ENCODE measurements at places on chromosomes 3 and 15.

DNA sequence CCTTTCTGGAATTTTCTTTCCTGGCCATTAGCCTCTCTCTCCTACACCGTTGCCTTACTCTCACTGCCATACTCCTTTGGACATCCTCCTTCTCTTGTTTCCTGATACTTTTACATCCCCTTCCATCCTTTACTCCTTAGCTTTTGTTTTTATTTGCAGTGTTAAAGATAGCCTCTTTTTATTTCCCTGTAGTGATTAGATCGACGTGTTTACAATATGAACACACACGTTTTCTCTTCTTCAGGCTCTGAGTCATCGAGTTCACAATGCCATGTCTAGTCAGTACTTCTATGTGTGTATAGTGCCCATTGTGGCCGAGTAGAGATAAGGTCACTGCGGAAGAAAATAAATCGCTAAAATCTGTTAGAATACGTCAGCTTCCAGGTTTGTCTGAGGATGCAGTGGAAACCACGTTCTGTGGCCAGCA, 208.5 kb downstream of the LPP start:
- DNase-seq: peak; percentile 94

- peak; percentile 69 for DNase-seq
These were observed 880 bp downstream of the PPP4R2 start for GRCh38 chr3:72997421-72997961.

GRCh38 chr3:150508401-150508800, 37.9 kb downstream of the SERP1 start:
- DNase-seq: no peak

DNA sequence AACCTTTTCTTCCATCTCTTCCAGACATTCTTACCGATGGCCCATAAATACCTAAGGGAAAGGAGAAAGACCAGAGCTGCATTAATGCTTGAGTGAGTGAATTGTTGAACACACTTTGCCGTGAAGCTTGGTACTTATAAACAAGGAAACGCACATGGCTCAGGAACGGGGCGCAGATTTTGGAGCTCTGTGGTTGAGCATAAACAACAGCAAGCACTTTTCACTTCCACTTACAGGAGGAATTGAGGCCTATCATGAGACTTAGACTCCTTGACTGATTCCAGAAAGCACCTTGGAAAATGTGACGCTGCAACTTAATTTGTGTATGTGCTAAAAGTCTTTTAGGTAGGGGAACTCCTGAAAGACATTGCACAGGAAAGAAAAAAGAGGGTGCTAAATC, 197.5 kb upstream of the FEZF2 start:
- no peak for DNase-seq

GRCh38 chr15:77989296-77990143, 88.0 kb downstream of the TBC1D2B start:
- DNase-seq: no peak

- no peak for DNase-seq
These were observed 67.0 kb upstream of the ARHGEF3 start for GRCh38 chr3:56868706-56869105.

DNA sequence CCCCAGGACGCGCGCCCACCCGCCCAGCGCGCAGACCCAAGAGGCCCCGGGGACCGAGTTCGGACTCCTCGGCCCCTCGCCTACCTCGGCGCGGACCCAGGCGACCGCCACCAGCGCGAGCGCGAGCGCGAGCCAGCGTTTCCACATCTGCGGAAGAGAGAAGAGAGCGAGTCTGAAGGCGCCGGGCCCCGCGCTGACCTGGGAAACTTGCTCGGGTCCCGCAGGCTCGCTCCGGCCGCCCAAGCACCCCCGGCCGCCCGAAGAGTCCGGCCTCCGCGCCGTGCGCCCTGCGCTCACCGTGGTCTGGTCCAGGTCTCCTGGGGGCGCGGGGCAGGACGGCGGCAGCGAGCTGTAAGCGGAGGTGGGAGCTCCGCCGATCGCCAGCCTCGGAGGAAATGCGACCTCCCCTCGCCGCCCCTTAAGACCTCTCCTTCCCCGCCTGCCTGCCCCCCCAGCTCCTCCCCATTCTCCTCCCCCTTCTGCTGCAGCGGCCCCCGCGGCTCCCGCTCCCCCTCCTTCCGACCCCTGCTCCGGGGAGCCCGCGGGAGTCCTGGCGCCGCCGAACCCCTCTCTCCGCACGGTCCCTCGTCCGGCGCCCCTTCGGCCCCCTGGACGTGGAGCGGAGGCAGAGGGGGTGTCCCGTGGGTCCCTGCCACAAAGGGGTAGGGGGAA, at the start of gene FSTL1:
TSS of gene FSTL1 (minus strand) at position 393 of the 672 bp plus-strand sequence. CDS start at position 147, 246 bp downstream.
- DNase-seq: peak; percentile 66

DNA sequence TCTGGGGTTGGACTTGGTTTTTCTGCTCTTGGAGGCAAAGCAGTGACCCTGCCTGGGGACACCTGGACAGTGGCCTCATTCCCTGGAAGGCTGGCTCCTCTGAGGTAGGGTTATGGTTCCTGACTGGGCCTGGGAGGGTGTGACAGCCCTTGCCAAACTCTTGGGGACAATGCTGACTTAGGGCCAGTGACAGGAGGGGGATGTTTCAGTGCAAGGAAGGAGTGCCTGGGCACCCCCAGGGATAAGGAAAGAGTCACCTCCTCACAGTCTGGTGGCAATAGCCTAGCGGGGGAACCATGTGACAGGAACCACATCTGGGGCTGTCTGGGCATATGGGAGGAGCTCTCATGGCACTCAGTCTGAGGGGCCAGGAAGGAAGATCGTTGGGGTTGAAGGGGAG, 91.8 kb downstream of the ABHD5 start:
- no peak for DNase-seq

- DNase-seq: no peak
These were observed 177.3 kb upstream of the WNT5A start for GRCh38 chr3:55664387-55664786.

DNA sequence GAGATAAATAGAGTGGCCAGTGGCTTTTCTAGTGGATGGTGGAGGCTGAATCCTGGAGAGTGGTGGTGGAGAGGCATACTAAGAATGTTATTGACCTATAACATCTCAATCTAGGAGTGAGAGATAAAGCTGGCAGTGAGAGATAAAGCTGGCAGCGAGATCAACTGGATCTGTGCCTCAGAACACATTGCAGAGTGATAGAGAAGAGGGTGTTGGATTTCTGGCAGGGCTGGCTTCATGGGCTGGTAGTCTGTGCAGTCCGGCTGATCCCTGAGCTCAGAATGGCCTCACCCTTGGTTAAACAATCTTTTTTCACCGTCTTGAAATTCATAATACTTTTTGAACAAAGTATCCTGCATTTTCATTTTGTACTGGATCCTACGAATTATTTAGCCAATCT, 221.2 kb downstream of the NLGN1 start:
- no peak for DNase-seq

DNA sequence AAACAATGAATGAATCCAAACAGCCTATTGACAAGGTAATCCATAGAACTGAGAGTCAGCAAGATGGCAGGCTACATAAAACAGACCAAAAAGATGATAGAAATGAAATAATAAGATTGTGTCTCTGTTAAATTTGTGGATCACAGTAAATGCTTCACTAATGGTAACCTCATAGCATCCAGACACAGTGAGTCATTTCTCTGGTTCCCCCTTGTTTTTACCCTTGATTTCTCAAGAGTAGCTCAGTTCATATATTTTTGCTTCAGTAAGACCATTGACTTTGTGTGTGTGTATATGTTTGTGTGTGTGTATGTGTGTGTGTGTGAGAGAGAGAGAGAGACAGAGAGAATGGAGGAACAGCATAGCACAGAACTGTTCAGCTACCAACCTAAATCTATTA, 546.9 kb downstream of the RBMS3 start:
- DNase-seq: peak; percentile 39

DNA sequence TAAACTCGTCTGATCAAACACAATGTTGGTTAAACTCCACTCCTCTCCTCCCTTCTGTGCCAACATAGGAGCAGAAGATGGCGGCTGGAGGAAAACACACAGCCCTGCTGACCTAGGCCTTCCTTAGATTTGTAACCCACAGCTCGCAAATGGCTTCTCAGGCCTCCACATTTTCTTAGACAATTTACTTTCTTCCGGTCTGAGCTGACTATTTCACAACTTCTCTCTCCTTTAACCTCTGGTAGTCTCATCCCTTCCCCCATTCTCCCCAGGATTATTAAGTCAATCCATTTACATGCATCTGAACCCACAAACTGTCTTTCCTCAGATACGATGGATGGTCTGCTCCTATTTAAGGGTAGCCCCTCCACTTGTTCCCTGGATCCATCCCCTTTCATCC, 25.7 kb upstream of the ULK4 start:
- DNase-seq: no peak

DNA sequence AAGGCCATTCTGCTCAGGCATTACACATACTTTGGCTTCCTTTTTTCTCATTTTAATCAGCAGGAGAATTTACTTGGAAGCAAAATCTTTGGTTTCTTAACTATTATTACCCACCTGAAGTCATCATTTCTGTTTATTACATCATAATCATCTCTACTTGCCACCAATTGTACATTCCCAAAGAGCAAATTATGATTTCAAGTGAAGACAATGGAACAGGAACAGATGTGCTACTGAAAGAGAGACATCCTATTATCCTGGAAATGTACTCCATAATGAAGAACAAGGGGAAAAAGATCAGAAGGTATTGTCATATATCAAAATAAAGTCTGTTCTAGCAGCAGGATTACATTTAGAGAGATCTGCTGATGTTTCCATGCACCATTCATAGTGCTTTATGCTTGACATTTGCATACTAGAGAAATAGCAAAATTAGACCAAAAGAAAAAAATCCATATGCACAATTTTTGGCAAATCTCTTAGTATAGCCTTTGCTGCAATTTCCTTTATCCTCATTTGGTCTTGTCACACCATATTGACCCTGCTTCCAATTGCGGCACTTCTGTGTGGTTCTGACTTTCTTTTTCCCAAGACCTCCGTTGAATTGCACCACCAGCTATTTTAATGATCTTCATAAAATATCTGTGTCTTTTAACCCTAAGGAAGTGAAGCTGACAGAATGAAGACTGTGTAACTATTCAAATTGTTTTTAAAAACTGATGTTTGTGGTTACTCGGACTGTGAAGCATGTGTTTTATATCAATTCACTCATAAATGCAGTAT, 683.8 kb downstream of the ZNF385D start:
- DNase-seq: no peak

DNA sequence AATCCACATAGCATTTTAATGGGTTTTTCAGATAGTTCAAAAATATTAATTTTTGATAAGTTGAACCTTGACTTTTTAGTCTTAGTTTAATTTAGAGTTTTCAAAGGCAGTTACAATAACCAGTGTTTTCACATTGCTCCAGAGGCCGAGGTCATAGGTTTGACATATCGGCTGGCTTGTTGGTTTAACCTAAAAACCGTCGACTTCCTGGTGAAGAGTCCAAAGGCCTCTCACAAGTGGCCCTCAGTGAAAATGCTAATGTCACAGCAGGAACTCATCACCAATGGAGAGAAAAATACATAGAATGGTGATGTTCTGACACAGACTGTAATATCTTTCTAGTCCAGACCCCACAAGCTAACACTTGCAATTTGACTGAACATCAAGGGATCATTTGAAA, 642.3 kb downstream of the PLOD2 start:
- DNase-seq: no peak

DNA sequence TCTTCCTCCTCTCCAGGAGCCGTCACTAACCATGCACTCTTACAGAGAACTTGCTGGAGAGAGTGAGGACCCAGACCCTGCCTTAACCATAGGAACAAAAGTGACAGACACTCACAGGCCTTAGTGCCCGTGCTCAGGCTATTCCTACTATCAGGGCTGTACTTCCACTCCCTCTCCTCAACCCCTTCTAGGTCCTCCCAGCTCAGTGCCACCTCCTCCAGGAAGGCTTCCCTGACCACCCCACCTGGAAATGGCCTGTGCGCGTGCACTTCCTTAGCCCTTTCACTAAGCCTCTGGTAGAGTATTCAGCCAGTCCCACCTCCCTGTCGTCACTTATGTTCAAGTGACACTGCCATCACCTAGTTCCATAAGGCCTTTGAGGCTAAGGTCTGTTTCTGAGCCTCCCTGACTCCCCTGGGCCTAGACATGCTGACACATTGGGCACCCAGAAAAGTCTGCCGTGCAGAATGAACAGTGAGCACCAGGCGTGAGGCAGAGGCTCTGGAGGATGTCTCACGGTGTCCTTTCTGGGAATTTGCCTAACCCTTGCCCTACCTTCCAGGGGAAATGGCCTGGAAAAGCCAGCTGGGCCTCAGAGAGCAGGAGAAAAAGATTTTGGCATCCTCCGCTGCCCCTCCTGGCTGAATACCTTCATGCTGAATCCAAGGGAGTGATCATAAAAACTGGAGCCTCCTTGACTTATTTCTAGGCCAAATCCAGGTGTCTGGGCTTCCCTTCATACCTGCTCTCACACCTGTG, 108.6 kb upstream of the SMAD3 start:
- no peak for DNase-seq

- DNase-seq: no peak
These were observed 40.1 kb upstream of the RASA2 start for GRCh38 chr3:141446737-141447136.

- DNase-seq: peak; percentile 58
These were observed 277.6 kb downstream of the LPP start for GRCh38 chr3:188431553-188431952.

- DNase-seq: no peak
These were observed 130.6 kb downstream of the CCNL1 start for GRCh38 chr3:157029365-157029790.

DNA sequence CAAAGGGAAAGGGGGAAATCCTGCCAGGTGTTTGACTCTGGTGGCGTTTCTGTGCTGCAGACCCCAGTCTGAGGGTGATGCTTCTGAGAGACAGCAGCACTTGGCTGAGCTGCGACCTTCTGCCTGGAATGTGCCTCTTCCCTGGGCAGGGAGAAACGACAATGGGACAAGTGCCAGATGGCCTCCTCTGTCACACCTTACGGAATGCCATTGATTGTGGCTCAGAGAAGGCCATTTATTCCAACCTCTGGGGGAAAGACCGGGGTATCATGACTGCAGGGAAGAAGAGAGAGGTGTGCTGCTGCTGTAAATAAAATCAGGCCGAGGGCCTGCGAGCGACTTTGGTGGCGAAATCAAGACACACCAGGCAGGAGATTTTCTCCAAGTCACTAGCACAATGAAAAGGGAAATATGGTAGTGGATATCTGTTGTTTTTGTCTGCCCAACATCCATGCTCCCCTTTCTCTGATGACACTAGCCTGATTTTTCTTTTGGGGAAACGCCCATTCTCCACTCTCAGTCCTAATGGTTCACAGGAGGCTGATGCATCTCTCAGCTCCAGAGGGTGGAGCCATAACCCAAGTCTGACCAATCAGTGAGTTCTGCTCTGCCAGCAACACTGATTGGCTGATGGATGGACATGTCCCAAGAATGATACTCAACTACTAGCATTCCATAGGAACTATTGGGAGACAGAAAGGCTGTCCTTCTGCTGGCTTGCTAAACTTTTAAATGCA, 336.1 kb downstream of the FOXP1 start:
- peak; percentile 66 for DNase-seq

DNA sequence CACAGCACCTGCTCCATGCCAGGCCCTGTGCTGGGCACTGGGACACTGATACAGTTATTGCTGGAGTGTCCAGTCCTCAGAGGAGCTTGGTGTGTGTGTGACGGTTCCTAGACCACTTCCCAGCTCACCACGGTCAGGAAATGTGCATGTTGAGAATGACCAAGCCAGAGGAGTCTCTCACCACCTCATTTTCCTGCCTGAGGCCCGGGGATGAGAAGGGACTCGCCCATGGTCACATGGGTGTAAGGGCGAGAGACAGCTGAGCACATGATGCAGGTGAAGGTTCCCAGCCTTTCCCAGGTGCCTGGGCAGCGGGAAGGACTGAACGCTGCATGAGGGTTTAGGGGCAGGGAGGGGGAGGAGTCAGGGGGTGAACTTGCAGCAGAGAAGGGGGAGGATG, 180.9 kb upstream of the TLE3 start:
- DNase-seq: no peak

Measured in fibroblast of mammary gland (primary cell).